Right renal cortex interstitium (tissue), 3 donors: ENCODE measurements at places on chromosomes 1 and 21.

DNA sequence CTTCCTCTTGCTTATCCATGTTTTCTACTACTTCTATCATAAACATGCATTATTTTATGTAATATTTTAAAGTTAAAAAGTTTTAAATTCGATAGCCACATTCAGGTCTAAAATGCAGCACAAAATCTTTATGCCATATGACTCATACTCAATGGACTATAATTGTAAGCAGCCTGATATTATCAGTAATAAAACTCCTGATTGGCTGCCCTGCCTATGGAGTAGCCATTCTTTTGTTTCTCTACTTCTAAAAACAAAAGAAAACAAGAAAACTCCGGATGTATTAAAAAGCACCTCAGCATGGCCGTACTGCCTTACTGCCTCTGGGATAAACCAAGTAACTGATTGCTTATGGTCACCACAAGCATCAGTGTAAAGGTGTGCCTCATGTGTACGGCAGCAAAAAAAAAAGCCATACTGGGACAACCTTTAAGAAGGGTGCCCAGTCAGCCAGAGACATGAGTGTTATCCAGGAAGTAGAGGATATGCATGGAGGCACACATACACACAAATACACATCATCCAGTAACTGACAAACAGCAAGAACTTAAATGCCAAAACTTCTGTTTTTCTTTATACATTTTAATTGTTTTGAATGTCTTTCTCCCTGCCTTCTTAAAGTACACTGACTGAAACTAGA lies 9.2 kb downstream of the SLC35D1 start:
- DNase-seq: no peak

DNA sequence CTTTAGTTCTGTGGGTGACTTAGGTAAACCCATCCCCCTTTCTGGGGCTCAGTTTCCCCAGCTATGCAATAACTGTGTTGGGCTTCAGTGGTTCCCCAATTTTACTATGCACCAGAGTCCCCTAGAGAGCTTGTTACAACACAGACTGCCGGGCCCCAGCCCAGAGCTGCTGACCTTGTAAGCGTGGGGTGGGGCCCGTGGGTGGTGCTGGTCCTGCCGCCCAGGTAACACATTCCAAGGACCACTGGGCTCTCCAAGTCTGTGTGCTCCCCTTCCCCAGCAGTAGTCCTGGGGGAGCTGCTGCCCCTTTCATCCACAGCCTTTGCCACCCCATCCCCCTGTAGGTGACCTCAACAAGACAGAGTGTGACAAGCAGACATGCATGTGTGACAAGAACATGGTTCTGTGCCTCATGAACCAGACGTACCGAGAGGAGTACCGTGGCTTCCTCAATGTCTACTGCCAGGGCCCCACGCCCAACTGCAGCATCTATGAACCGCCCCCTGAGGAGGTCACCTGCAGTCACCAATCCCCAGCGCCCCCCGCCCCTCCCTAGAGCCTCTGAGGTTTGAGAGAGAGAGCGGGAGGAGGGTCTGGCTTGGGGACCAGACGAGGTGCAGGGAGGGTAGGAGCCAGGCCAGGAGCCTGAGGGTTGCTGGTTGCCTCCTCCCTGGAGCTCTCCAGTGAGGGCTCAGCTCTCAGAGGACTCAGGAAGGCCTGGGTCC lies 8.9 kb downstream of the PLA2G2F start:
- no peak for DNase-seq

GRCh38 chr1:197303463-197303862 lies 35.4 kb downstream of the CRB1 start:
- no peak for DNase-seq

GRCh38 chr1:59143133-59143487 lies 153.8 kb upstream of the FGGY start:
- no peak for DNase-seq
